Right kidney (tissue), 9 donors: ENCODE measurements at places on chromosomes 1 and 21.

DNA sequence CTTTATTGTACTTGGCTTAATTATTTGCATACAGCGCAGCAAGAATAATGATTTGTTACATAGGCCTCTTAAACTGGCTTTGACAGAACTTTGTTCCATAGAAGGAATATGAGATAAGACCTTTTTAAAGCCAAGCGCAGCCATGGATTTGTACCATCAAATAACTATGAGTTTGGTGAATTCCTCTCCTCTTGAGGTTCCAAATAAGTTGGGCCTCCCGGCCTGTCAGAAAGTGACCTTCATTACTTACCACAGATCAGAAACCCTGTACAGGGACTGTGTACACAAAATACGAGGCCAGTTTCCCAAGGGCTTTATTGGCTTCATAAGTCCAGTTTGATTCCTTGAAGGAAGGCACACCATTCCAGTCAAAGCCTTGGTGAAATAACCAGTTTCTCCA, 21.8 kb upstream of the HSD3B1 start:
- no peak for DNase-seq

- no peak for DNase-seq
These were observed 39.1 kb upstream of the ENAH start for GRCh38 chr1:225691861-225692516.

DNA sequence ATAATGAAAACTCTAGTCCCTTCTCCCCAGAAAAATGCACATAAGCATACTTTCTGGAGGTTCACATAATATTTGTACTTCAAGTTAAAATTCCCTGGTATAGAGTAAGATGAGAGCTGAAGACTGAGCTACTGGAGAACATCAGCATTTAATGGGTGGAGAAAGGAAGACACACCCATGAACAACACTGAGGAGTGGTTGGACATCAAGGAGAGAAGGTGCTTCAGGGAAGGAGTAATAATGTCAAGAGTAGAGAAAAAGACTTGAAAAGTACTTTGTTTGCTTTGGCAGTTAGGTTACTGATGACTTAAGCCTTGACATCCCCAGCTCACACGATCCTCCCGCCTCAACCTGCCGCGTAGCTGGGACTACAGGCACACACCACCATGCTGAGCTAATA, 21.9 kb downstream of the PEA15 start:
- DNase-seq = no peak

DNA sequence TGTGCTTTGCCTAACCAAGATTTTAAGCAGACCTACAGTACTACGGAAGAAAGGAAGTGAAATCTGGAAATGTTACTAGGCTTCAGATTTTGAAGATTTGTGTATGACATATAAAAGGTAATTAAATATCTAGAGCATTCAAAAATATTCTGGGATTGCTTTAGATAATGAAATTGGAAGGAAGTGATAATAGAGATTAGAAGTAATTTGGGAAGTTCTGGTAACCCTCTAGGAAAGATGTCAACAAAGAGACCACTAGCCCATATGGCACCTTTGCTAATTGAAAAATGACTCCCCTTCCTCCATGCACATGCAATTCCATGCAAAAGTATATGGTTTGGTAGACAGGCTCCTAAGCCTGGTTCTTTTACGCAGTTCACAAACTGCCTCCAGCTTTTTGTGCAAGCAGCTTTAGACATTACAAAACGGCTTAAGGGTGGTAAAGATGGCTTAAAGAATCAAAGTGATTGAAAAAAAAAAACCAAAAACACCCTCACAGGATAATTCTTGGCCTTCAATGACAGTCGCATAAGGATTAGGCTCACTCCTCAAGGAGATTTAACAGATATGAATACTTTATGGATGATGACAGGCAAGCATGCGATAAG, 81.8 kb downstream of the LRRC7 start:
- DNase-seq = no peak

- no peak for DNase-seq
These were observed 467.4 kb upstream of the VAMP3 start for GRCh38 chr1:7303554-7304317.

DNA sequence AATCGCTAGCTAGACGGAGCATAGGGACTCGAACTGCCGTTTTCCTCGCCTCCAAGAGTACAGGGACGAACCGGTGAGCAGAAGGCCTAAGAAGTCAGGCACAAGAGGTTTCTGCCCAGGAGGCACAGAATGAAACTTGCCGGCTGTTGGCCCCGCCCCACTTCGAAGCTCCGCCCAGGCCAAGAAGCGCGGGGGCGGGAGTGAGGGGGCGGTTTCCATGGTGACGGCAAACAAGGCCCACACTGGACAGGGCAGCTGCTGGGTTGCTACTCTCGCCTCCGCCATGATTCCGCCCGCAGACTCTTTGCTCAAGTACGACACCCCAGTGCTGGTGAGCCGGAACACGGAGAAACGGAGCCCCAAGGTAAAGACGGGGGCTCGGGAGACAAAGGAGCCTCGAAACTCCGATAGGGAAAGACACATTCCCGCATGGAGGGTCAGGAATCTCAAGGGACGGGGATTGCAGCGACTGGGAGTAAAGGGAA, at the start of gene DNALI1:
TSS of gene DNALI1 (plus strand) at position 229 of the 485 bp plus-strand sequence. CDS start at position 284, 55 bp downstream.
- DNase-seq = peak; percentile 79

DNA sequence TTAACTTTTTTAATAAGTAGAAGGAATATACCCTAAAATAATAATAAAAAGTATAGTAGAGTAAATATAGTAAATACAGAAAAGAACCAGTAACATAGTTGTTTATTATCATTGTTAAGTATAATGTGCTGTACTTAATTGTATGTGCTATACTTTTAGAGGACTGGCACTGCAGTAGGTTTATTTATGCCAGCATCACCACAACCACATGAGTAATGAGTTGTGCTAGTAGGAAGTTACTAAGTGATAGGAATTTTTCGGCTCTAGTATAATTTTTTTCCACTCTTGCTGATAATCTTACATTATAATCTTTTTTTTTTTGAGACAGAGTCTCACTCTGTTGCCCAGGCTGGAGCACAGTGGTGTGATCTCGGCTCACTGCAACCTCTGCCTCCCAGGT, 71.6 kb downstream of the IVNS1ABP start:
- no peak for DNase-seq

DNA sequence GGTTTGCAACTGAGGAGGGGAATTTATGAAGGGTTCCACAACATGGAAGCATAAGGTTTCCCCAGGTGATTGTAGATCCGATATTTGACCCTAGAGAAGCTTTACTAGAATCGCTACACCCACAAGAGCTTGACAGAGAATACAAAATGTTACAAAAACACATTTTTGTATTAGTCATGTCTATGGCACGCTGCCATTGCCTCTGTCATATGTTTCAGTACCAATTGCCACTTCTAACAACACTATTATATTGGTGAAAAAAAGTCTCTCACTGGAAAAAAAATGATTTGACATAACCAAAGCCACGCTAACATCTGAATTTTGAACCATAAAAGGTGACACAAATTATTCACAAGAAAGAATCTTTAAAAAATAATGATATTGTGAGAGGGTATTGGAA, 214.5 kb downstream of the KCNT2 start:
- no peak for DNase-seq

- no peak for DNase-seq
These were observed 42.3 kb downstream of the PLEKHO1 start for GRCh38 chr1:150192012-150192411.

GRCh38 chr1:153778051-153778823, 3.0 kb downstream of the SLC27A3 start:
- DNase-seq = no peak

- DNase-seq = peak; percentile 31
These were observed 162.4 kb downstream of the ZSCAN20 start for GRCh38 chr1:33634806-33635205.

DNA sequence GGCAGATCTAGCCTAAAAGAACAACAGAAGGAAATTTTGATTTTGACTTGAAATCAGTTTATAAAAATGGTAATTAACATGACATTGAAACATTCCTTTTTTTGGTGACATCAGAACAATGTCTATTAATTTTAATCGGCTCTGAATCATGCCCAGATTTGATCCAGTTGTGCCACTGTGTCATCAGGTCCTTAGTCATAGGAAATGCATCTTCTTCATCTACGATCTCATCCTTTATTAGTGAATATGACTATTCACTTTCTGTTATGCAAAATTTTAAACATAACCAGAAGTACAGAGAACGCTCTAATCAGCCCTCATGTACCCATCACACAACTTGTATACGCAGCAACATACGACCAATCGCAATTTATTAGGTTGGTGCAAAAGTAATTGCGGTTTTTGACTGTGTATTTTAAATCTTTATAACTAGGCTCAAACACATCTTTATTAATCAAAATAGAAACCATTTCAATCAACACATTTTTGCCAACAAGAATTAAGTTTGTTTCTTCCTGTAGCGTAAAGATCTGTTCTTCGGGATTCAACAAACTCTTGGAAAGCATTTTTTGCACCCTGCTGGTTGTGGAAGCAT, 40.3 kb upstream of the TLR5 start:
- DNase-seq = no peak

DNA sequence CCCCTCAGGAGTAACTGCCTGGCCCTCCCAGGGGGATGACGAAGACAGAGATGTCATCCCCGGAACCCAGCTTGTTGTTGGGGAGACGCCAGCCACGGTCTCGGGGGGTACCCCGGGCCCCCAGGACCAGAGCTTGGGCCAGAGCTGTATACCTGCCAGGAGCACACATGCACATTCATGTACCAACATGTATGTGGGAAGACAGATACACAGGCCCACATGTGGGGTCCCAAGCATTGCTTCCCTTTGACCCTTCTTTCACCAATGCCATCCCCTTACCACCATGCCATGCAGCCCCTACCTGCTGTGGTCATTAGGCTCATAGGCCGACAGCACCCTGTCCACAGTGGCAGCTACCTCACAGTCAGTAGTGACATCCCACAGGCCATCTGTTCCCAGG, 3.2 kb upstream of the RHOC start:
- no peak for DNase-seq

GRCh38 chr21:45152265-45152746, 77.9 kb downstream of the ADARB1 start:
- DNase-seq = no peak

DNA sequence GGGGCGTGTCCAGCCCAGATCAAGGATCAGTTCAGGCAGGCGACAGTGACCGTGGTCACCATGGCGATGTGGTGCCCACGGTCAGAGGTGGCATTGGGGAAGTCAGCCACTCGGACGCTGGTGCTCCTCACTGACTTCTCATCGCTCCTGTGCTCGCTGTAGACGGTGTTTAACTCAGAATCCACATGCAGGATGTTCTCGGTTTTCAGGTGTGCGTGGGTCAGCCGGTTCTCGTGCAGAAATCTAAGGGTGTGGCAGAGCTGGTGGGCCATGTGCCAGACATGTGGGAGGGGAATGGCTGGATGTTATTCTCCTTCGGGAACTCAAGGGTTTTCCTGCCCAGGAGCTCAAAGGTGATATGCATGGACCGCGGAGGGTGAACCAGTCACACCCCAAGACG, 11.7 kb downstream of the OR2AJ1 start:
- no peak for DNase-seq

DNA sequence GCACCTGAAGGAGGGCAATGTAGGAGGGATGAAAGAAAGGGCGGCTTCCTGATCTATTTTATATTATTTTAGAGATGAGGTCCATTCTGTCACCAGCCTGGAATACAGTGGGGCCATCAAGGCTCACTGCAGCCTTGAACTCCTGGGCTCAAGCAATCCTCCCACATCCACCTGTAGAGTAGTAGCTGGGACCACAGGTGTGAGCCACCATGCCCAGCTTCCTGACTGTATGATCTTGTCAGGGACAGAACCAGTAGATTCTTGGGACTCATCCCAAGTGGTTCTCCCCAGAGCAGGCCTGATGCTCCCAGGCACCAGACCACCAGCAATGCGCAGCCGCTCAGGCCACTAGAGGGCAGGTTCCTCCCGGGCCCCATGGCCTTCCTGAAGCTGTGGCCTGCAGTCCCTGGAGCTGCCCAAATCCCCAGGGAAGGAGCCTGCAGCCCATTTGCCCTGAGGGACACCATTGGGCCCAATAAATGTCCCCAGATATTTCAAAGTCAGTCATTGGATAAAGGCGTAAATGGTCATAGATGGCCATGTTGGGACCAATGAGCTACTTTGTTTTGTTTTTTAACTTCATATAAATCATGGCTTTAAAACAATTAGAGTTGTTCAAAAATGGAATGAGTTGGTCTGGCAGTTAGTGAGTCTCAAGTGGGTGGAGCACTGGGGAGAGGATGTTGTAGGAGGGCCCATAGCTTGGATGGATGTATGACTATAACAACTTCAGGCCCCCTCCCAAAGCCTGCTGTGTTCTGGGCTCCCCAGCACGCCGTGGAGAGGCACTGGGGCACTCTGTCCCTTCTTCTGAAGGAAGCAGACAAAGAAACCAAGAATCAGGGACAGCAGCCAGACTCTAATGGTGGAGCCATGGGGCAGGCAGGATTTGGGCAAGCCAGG, 44.7 kb upstream of the GOLT1A start:
- DNase-seq = no peak

- DNase-seq = no peak
These were observed 37.8 kb downstream of the CAPZB start for GRCh38 chr1:19447550-19447949.

DNA sequence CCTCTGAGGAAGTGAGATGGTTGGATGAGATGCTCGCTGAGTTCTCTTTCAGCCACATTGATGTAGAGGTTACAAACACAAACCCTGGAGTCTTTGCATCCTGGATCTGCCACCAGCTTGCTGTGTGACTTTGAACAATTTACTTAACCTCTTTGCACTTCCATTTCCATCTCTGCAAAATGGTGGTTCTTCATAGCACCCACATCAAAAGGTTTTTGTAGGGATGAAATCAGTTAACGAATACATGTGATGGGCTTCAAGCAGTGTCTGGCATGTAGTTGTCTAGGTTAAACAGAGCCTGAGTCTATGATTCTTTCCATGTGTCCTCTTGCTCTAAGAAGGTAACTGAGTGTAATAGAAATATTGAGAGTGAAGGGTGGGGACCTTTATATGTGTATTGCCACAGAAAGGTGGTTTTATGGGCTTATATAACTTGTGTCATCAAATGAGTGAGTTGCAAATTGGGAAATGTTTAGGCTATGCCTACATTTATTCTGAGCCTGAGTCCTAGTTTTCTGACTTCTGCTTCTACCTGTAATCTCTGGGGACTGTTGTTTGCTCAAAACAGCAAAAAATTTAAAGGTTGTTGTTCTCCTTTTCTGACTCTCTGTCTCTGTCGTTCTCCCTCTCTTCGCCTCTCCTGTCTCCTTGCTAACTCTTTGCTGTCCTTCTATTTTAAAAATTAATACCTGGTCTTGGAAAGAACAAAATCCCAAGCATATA, 27.3 kb upstream of the LRRN2 start:
- DNase-seq = no peak

DNA sequence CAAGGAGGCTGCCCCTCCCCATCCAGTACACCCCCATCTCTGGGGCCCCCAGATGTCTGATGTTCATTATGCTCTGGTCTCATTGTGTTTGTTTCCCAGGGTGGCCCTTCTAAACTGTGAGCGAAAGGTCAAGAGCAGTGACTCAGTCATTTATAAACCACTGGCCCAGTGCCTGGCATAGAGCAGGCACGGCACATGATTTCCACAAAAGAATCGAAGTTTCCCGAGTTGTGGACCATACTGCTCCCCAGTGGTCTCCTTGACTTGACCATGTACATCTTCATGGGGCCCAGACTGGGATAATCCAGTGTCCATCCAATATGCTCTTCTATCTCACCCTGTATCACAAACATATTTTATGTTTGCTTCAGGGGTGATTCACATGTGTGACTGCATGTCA, 153.3 kb downstream of the NR5A2 start:
- DNase-seq = no peak

- peak; percentile 60 for DNase-seq
These were observed 1.0 kb downstream of the RNF220 start for GRCh38 chr1:44405798-44406736.
